ENCODE measurements at places on chromosomes 16 and 17. TPM values are rescaled to one million over a fixed set of nuclear protein-coding genes. Genes with fewer than 3 reads are reported as not detected.

GRCh38 chr16:8751481-8752311 is 45.7 kb downstream of the TMEM186 start:
- peak; percentile 26 for DNase-seq
- no peaks in the 10 kb centered on the region for H3K36me3 ChIP-seq
- no peaks in the 10 kb centered on the region for H3K27me3 ChIP-seq
- H3K4me1 ChIP-seq = peaks cover 16% of the 10 kb centered on the region
- no peak overlapping the region for H3K4me3 ChIP-seq

DNA sequence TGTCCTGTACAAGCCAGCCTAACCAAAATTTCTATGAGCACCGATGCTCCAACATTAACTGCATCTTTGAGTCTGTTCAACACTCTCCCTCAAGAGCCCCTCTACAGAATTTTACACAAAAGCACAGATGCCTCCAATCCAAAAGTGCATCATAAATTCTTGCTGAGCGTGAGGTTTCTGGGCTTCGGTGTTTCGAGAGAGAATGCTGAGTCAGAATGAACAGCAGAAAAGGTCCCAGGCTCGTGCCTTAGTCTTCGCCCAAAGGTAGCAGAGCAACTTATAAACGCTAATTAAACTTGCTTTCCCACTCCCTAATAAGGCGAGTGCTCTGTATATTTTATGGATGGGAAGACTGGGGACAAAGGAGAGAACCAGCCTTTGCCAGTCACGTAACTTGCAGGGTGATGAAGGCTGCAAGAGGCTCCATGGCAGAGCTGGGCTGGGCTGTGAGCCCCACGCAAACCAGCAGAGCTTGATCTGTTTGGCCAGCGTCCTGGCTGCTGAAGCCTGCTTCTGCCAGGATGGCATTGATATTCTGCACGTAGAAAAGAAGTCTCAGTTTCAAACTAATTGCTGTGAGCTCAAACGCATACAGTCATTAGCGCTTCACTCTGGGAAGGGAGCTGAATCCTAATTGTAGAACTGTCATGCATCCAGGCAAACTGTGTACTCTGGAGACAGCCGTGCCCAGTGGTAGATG is 138.5 kb downstream of the DNAH9 start:
- no peaks in the 10 kb centered on the region for H3K36me3 ChIP-seq
- no peaks in the 10 kb centered on the region for H3K27me3 ChIP-seq
- no peak overlapping the region for H3K27ac ChIP-seq
- no peaks in the 10 kb centered on the region for H3K4me1 ChIP-seq
- no peak overlapping the region for H3K4me3 ChIP-seq
- no peak for DNase-seq

DNA sequence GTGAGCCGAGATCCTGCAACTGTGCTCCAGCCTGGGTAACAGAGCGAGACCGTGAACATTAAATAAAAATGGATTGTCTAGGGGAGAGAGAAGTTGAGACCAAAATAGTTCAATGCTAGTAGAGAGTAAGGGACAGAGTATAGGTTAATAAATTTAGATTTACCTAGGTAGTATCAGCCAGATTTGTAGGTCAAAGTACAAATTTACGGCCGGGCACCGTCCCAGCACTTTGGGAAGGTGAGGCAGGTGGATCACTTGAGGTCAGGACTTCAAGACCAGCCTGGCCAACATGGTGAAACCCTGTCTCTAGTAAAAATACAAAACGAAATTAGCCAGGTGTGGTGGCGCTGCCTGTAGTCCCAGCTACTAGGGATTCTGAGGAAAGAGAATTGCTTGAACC is 12.2 kb upstream of the BMERB1 start:
- H3K27ac ChIP-seq = no peak overlapping the region
- H3K27me3 ChIP-seq = no peaks in the 10 kb centered on the region
- H3K4me3 ChIP-seq = no peak overlapping the region
- H3K36me3 ChIP-seq = no peaks in the 10 kb centered on the region

The GCGR gene
- total RNA-seq = not detected

GRCh38 chr16:20040011-20040410 is 33.7 kb downstream of the GPR139 start:
- no peaks in the 10 kb centered on the region for H3K36me3 ChIP-seq
- no peak overlapping the region for H3K4me3 ChIP-seq
- H3K27ac ChIP-seq = no peak overlapping the region
- no peak for DNase-seq
- peaks cover 3% of the 10 kb centered on the region for H3K27me3 ChIP-seq

DNA sequence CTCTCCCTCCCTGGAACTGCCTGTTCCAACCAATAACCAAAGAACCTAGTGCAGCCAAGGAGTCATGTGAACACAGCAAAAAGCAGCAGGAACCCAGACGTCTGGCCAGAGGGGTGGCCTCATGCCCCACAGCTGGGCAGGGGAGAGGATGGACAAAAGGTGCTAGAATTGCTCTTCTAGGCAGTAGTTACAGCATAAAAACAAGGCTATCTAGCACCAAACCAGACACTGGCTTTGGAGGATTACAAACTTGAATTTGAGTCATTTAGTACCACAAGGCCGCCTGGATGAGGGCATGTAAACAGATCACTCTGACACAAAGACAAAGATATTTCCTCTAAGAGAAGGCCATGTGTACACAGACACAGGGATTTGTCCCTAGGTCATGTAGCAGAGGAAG is 423.3 kb upstream of the MAF start:
- no peak overlapping the region for H3K27ac ChIP-seq
- no peaks in the 10 kb centered on the region for H3K36me3 ChIP-seq
- no peak for DNase-seq
- H3K4me1 ChIP-seq = no peaks in the 10 kb centered on the region
- no peak overlapping the region for H3K4me3 ChIP-seq

The SCNN1B gene
- 2.0 TPM for total RNA-seq

- H3K27ac ChIP-seq = no peak overlapping the region
- H3K4me3 ChIP-seq = no peak overlapping the region
- H3K36me3 ChIP-seq = no peaks in the 10 kb centered on the region
- H3K27me3 ChIP-seq = no peaks in the 10 kb centered on the region
- H3K4me1 ChIP-seq = no peaks in the 10 kb centered on the region
These were observed 359.1 kb downstream of the WWOX start for GRCh38 chr16:78458588-78458987.

DNA sequence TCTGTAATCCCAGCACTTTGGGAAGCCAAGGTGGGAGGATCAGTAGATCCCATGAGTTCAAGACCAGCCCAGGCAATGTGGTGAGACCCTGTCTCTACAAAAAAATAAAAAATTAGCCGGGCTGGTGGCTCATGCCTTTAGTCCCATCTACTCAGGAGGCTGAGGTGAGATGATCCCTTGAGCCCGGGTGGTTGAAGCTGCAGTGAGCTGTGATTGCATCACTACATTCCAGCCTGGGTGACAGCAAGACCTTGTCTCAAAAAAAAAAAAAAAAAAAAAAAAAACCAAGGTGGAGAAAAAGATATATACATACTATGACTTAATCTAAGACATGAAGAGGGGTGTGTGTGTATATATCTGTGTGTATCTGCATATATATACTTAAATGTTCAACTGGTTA is 26.7 kb downstream of the BBS2 start:
- no peak overlapping the region for H3K27ac ChIP-seq
- H3K4me3 ChIP-seq = no peak overlapping the region
- no peaks in the 10 kb centered on the region for H3K4me1 ChIP-seq
- H3K36me3 ChIP-seq = no peaks in the 10 kb centered on the region
- DNase-seq = no peak

GRCh38 chr16:86499889-86500707 is 10.2 kb upstream of the FOXF1 start:
- H3K27me3 ChIP-seq = no peaks in the 10 kb centered on the region
- H3K36me3 ChIP-seq = no peaks in the 10 kb centered on the region
- H3K4me3 ChIP-seq = no peak overlapping the region

- no peak overlapping the region for H3K4me3 ChIP-seq
- no peaks in the 10 kb centered on the region for H3K36me3 ChIP-seq
- DNase-seq = no peak
- peaks cover 22% of the 10 kb centered on the region for H3K27me3 ChIP-seq
These were observed 14.4 kb upstream of the GNG13 start for GRCh38 chr16:814974-815373.

The C1QTNF8 gene
- not detected for total RNA-seq

The CDC42EP4 gene
- 44.0 TPM for total RNA-seq

The SHISA6 gene
- 0.52 TPM for total RNA-seq

DNA sequence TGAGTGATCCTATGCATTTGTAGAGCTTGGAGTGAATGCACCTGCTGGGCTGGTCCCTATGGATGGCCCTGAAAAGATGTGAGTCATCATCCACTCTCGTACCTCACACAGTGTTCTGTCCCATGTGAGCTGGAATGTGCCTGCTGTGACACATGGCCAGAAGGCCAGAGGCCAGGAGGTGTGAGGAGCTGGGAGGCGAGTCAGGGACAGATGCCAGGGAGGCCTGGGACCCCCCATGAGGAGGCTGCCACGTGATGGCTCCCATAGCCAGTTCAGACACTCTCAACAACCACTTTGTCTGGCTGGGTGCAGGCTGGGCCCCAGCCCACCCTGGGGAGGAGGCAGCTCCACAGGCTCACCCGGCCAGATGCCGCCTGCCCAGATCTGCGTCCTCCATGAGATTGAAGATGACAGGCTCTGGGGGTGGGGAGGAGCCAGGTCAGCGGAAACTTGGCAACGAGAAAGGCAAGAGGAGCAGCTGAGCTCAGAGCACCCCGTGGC is 168.8 kb downstream of the C16orf78 start:
- no peak for DNase-seq
- no peak overlapping the region for H3K27ac ChIP-seq
- no peaks in the 10 kb centered on the region for H3K4me1 ChIP-seq
- no peaks in the 10 kb centered on the region for H3K36me3 ChIP-seq
- H3K27me3 ChIP-seq = no peaks in the 10 kb centered on the region
- no peak overlapping the region for H3K4me3 ChIP-seq

The SCGB1C2 gene
- total RNA-seq = 0.38 TPM

DNA sequence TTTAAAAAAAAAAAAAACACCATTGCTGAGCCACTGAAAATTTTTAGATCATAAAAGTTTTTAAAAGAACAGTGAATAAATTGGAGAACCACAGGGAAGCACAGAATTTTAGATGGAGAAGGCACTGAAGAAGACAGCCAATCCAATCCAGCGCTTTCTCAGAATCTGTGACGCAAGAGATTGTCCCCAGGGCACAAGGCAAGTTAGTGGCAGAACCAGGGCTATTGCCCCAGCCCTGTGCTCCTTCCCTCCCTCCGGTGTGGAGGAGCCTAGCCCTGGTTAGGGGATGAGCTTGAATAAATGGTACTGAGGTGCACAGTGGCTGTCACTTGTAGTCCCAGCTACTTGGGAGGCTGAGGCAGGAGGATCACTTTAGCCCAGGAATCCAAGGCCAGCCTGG is 108.3 kb downstream of the ZNF423 start:
- no peaks in the 10 kb centered on the region for H3K27me3 ChIP-seq
- H3K27ac ChIP-seq = no peak overlapping the region
- no peak for DNase-seq
- H3K4me3 ChIP-seq = no peak overlapping the region
- no peaks in the 10 kb centered on the region for H3K36me3 ChIP-seq

DNA sequence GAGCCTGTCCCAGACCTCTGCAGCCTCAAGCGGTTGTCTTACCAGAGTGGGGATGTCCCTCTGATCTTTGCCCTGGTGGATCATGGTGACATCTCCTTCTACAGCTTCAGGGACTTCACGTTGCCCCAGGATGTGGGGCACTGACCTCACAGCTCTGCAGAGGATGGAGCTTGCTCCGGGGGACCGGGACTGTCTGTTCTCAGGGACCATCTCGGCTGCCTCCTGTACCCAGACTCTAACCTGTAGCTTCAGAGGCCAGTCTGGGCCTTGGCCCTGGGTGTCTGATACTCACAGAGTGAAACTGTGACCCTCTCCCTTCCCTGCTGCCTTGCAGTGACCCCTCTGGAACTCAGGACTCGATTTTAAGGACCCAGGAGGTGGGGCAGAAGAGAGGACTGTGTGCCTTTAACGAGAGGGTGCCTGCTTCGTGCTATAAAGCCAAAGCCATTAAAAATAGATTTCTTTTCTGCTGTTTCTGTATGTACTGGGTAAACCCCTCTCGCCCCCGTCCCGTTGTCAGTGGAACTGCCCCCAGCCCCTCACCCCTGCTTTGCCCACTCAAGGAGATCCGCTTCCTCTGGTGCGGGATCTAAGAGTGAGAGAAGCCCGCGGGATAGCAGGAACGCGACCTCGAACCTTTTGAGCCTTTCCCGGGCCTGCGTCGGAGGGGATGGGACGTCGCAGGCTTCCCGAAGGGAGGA is 1.1 kb upstream of the LLGL2 start:
- H3K27me3 ChIP-seq = no peaks in the 10 kb centered on the region
- H3K36me3 ChIP-seq = no peaks in the 10 kb centered on the region
- peaks cover 8% of the 10 kb centered on the region for H3K4me1 ChIP-seq

- no peaks in the 10 kb centered on the region for H3K36me3 ChIP-seq
- H3K27me3 ChIP-seq = no peaks in the 10 kb centered on the region
- no peak for DNase-seq
- H3K27ac ChIP-seq = no peak overlapping the region
- no peak overlapping the region for H3K4me3 ChIP-seq
These were observed 6.0 kb downstream of the KRT15 start for GRCh38 chr17:41512546-41513167.

DNA sequence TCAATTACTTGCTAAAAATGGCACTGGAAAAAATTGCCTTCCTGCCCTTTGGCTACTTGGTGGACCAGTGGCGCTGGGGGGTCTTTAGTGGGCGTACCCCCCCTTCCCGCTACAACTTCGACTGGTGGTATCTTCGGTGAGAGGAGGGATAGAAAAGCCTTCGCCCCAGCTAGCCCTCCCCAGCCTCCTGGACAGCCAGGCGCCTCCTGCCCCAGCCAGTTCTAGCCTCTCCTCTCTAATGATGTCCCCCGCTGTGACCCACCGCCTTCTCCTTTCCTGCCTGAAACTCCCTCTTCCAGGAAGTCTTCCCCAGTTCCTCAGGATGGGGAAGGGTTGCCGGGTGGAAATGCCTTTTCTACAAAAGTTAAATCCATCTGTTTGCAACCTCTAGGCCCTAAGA is 6.2 kb downstream of the ACE start:
- no peak for DNase-seq
- H3K27ac ChIP-seq = no peak overlapping the region
- H3K4me1 ChIP-seq = no peaks in the 10 kb centered on the region
- H3K27me3 ChIP-seq = no peaks in the 10 kb centered on the region

The ALOX12B gene
- total RNA-seq = not detected

The TRPV3 gene
- 0.21 TPM for total RNA-seq

The ACE gene
- 4.0 TPM for total RNA-seq

DNA sequence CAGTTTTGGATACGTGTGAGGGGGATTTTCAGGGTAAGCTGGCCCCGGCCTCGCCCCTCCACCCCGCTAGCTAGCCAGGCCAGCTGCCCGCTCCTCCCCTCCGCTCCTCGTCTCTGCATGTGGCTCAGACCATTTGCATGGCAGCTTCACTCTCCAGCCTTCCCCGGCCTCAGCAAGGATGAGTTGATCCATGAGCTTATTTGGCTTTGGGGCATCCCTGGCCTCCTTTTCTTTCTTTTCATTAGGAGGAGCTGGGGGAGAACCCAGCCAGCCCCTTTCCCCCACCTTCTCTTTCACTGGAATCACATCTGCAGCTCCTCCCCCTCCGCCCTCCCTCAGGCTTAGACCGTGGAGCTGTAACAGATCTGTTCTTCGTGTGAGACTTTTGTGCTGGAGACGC is 30.7 kb downstream of the ELAC2 start:
- H3K36me3 ChIP-seq = peaks cover 12% of the 10 kb centered on the region
- no peaks in the 10 kb centered on the region for H3K4me1 ChIP-seq
- H3K27me3 ChIP-seq = no peaks in the 10 kb centered on the region
